ENCODE measurements at places on chromosomes 12 and 14. TPM values are rescaled to one million over a fixed set of nuclear protein-coding genes. Genes with fewer than 3 reads are reported as not detected.

- DNase-seq: no peak
Observed at GRCh38 chr12:96981911-96982310, 74.9 kb downstream of the NEDD1 start.

- no peak for DNase-seq
Observed at GRCh38 chr12:127494961-127495915, 771.7 kb upstream of the TMEM132C start.

Gene UNC79
- under 0.01 TPM for total RNA-seq

Gene C12orf54
- not detected for total RNA-seq

Gene PRB2
- total RNA-seq: not detected

Gene TPH2
- total RNA-seq: not detected

Measured in RPMI7951 (cell line).